ENCODE measurements at places on chromosomes 5 and 9.

DNA sequence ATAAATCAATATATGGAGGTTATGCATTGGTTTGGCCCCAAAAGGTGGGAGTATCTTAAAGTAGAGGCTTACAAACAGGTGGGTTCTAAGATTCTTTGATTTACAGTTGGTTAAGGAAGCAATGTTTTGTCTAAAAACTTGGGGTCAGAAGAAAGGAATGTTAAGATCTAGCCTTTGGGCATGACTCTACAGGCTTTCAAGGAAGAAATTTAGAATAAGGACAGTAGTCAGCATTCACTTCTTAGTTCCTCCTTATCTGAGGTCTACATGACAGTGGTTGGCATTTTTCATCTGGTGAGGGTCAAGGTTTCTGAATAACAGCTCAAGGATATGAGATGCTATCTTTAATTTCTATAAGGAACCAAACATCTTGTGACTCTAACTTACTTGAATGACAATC lies 122.8 kb downstream of the CAMK4 start:
- DNase-seq = no peak

DNA sequence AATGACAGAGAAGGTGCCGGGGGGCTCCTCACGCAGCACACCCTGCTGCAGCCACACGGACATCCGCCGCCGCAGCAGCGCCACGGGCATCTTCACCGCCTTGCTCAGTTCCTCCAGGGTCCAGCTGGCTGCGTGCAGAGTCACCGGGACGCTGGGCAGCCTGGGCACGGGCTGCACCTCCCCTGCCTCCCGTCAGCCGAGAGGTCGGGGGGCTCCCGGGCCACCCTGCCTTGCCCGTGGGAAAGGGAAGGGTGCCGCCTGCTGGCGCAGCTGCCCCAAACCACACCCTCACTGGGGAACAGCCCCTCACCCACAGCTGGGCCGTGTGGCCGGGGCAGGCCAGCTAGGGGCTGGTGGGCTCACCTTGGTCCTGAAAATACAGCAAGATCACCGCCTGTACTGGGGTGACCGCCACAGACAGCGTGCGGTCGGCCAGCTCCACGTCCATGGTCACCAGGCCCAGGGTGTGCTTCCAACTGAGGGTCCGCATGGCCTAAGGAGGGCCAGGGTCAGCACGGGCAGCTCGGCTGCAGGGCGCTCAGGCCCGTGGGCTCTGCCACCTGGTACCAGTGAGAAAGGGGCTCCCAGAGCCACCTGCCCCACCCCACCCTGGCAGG lies 3.6 kb upstream of the TMEM210 start:
- DNase-seq = no peak

- DNase-seq = no peak
Observed at GRCh38 chr9:37038302-37038942, 4.4 kb upstream of the PAX5 start.

GRCh38 chr9:75941577-75942311 lies 51.3 kb downstream of the PCSK5 start:
- no peak for DNase-seq

GRCh38 chr9:103266064-103266463 lies 270.9 kb downstream of the CYLC2 start:
- DNase-seq = no peak

DNA sequence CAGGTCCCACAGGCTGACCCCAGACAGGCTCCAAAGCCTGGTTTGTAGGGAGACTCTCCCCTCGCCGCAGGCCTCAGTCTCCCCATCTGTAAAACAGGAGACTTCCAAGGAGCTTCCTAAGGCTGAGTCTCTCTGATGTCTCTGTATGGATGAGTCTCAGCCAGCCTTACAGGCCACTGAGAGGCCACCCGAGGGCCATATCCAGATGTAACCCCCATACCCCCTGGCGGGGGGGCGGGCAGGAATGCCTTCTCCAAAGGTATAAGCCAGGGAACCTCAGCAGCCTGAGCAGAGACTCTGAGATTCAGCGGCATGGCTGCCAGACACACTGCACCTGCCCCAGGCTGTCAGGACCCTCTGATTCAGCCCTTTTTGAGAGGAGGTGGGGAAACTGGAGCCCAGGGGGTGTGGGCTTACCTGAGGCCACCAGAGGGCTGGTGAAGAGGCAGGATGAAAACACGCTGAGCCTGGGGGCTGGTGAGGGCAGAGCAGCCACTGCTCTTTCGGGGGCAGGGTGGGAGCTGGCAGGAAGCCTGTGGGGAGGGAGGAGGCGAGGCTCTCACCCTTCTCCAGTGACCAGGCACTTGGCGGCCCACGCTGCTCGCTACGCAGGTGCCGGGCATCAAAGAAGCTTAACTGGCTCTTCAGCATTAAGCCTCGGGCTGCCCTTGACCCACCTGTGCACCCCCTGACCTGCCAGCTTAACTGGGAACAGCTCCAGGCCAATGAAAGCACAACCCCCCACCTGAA lies 5.5 kb upstream of the SUSD3 start:
- DNase-seq = no peak

- peak; percentile 97 for DNase-seq
Observed at GRCh38 chr9:93143830-93144530, 9.9 kb upstream of the NINJ1 start.

DNA sequence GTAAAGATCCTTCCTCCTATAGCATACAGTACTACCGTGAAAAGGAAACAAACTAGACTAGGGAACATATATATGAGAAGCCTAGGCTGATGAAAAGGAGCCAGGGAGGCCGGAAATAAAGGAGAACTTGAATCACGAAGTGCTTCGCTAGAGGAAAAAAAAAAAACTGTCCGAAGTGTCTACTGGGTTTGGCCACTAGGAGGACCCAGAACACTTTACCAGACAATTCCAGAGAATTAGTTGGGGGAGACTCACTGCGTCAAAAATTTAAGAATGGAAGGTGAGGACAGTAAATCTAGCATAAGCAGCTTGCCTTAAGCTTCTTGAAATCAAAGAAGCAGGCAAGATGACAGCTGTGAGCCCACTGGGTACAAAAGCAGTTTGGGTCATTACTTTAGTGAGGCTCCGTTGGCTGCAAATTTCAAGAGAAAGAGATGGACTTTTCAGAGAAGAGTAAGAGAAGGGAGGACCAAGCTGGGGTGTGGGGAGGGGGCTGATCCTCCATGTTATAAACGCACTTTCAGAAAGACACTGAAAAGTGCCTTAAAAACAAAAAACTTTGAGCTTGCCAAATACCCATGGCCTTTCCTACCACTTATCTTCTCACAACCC lies 47.4 kb downstream of the P4HA2 start:
- DNase-seq = peak; percentile 11

- no peak for DNase-seq
Observed at GRCh38 chr5:148786456-148786855, 40.0 kb upstream of the ADRB2 start.

GRCh38 chr9:36748322-36748899 lies 175.7 kb downstream of the MELK start:
- DNase-seq = no peak

- no peak for DNase-seq
Observed at GRCh38 chr5:34789021-34789531, 49.9 kb upstream of the TTC23L start.

- DNase-seq = no peak
Observed at GRCh38 chr5:148794275-148794674, 32.1 kb upstream of the ADRB2 start.

DNA sequence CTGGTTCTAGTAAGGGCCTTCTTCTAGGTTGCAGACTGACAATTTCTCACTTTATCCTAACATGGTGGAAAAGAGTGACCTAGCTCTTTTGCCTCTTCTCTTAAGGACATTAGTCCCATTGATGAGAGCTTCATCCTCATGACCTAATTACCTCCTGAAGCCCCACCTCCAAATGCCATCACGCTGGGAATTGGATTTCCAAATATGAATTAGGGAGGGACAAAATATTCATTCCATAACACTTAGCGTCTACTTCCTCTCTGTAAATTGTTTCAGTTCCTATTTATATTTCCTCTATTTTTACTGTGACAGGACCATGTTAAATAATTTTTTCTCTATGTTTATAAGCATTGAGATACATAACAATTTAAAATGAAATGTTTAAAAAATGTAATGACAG lies 408.8 kb downstream of the CDH10 start:
- DNase-seq = no peak

GRCh38 chr9:95478335-95478734 lies 38.4 kb downstream of the PTCH1 start:
- peak; percentile 65 for DNase-seq

GRCh38 chr9:70044490-70045307 lies 1.1 kb downstream of the MAMDC2 start:
- no peak for DNase-seq

GRCh38 chr9:74006935-74007334 lies 490.2 kb upstream of the RORB start:
- no peak for DNase-seq

DNA sequence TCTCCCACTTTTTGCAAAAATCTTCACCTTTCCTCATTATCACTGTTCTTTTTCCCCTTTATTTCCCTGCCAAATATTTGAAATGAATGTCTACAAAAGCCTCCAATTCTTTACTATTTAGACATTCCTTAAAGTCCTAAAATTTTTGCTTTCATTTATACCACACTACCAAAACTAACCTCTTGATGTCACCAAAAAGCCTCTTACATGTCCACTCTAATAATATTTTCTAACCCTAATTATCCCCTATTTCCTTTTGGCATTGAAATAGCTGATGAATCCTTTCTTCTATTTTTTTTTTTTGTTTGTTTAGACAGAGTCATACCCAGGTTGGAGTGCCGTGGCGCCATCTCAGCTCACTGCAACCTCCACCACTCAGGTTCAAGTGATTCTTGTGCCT lies 32.3 kb upstream of the NRG2 start:
- DNase-seq = no peak

GRCh38 chr9:13787234-13787833 lies 507.8 kb upstream of the MPDZ start:
- DNase-seq = no peak

DNA sequence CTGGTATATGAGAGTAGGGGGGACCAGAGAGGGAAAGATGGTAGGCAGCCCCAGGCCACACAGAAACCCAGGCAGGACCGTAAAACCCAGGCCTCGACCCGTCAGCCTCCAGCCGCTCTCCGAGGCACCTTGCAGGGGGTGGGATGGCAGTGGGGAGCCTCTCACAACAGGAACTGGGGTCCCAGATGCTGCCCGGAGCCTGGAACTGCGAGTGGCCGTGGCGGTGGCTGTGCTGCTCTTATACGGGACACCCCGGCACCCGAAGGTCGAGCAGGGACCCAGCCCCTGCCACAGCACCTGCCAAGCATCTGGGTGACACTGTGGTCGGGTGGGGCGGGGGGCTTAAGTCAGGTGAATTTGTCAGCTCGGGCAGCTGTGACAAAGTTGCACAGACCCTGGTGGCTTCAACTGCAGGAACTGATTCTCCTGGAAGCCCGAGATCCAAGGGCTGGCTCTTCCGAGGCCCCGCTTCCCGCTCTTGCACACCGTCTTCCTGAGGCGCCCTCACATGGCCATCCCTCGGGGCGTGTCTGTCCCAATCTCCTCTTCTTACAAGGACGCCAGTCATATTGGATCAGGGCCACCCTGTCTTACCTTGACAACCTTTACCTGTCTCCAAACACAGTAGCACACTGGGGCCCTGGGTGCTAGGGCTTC lies 47.6 kb upstream of the EGFL7 start:
- DNase-seq = no peak

DNA sequence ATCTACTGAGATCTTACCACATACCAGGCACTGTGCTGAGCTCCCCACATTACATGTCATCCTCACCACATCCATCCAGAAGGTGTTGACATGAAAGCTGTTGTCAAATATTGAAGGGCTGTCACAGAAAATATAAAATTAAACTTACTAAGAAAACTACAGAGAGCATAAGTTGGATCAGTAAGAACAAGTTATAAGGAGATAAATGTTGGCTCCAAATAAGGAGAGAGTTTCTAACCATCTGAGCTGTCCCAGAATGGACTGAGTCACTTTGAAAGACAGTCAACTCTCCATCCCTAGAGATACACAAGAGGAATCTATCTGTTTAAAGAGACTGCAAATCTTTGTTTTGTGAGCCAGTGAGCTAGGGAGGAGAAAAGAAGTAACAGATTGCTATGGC lies 169.8 kb downstream of the DRD1 start:
- DNase-seq = no peak

GRCh38 chr5:144864118-144864517 lies 693.4 kb downstream of the KCTD16 start:
- DNase-seq = no peak

DNA sequence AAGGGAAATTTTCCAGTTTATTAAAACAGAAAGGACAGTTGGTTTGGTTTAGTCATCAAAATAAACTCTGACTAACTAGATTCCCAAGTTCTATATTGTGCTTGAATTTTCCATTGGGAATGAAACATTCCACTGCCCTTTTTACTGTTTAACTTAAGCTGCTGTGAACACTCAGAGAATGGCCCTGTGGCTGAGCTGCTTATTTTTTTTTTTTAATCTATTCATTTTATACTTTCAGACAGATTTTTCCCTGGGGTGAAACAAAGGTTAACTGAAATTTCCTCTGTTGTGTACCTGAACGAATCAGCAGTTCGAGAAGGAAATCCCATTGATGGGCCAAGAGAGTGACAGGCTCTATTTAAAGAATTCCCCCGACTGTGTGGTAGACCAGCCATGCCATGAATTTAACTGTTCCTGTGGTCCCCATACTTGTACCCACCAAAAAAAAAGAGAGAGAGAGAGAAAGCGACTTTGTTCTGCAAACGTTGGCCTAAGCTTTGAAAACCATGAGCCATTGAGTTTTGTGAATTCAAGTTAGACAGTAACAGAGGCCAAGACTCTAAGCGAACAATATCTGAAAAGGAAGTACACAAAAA lies 138.7 kb upstream of the GRHPR start:
- DNase-seq = no peak

- DNase-seq = no peak
Observed at GRCh38 chr5:84983093-84983492, 598.4 kb upstream of the EDIL3 start.

GRCh38 chr9:95025213-95026147 lies 292.0 kb downstream of the FANCC start:
- no peak for DNase-seq

- peak; percentile 30 for DNase-seq
Observed at GRCh38 chr5:13987843-13988464, 43.5 kb upstream of the DNAH5 start.

GRCh38 chr9:76529653-76530052 lies 70.7 kb downstream of the GCNT1 start:
- no peak for DNase-seq

- DNase-seq = no peak
Observed at GRCh38 chr9:19924080-19924479, 135.2 kb upstream of the SLC24A2 start.

DNA sequence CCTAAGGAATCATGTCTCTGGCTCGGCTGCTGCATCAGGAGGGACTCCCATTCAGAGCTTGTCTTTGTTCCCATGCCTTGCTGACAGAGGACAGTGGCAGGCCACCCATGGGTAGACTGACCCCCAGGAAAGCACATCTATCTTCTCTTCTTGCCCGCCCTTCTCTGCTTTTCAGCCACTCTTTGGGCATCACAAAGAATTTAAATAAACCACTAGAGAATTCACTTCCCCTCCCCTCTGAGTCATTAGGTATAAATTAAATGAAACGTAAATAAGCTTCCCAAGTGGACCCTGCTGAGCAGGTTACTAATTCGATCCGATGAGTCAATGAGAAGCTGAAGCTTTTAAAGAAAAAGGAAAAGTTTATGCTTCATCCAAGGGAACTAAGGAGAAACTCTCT lies 97.0 kb downstream of the DRD1 start:
- DNase-seq = no peak

GRCh38 chr5:60332244-60333004 lies 367.5 kb downstream of the DEPDC1B start:
- no peak for DNase-seq

Measured in putamen (tissue), 1 donor.